ENCODE measurements at places on chromosomes 4 and X. TPM values are rescaled to one million over a fixed set of nuclear protein-coding genes. Genes with fewer than 3 reads are reported as not detected.

DNA sequence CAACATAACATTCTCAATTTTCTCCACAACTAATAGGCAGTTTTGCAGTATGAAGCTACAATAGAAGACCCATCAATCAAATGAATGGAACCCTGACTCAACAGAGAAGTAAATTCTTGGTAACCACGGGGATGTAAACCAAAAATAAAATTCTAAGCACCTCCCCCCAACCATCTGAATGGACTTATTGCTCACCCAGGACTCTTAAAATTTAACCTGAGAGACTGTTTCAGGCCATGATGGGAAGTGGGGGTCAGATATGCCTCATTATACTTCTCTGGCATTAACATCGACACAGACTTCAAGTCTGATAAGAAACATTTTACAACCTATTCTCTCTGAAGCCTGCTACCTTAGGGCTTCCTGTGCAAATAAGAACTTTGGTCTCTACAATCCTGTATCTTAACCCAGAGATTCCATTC is 620.9 kb downstream of the TLL1 start:
- no peak overlapping the region for H3K27ac ChIP-seq
- no peak for DNase-seq
- H3K36me3 ChIP-seq = no peaks in the 10 kb centered on the region
- H3K4me3 ChIP-seq = no peak overlapping the region
- H3K27me3 ChIP-seq = no peaks in the 10 kb centered on the region
- H3K4me1 ChIP-seq = no peaks in the 10 kb centered on the region

Gene CHIC1
- 12.9 TPM for polyA plus RNA-seq

Gene POU4F2
- polyA plus RNA-seq = not detected

GRCh38 chr4:31791666-31792065 is 1071.5 kb downstream of the PCDH7 start:
- no peak overlapping the region for H3K27ac ChIP-seq
- no peaks in the 10 kb centered on the region for H3K4me1 ChIP-seq
- no peaks in the 10 kb centered on the region for H3K27me3 ChIP-seq
- H3K36me3 ChIP-seq = no peaks in the 10 kb centered on the region
- H3K4me3 ChIP-seq = no peak overlapping the region

DNA sequence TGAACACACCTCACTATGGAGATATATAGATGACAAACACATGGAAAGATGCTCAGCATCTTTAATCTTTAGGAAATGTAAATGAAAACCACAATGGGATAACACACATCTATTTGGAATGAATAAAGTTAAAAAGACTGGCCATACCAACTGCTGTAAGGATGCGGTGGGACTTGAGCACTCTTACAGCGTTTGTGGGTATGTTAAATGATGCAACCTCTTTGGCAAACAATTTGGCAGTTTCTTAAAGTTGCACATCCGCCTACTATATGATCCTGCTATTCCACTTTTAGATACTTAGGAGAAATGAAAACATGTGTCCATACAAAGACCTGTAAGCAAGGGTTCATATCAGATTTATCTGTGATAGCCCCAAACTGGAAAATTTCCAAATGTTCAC is 50.7 kb downstream of the MRPL1 start:
- H3K27me3 ChIP-seq = no peaks in the 10 kb centered on the region
- no peak overlapping the region for H3K4me3 ChIP-seq
- no peak overlapping the region for H3K27ac ChIP-seq
- H3K36me3 ChIP-seq = no peaks in the 10 kb centered on the region

Gene USP17L10
- not detected for polyA plus RNA-seq

Gene ATG4A
- polyA plus RNA-seq = 13.0 TPM

Gene MAGED4
- polyA plus RNA-seq = 5.5 TPM
